ENCODE measurements at places on chromosomes 16 and 17.

DNA sequence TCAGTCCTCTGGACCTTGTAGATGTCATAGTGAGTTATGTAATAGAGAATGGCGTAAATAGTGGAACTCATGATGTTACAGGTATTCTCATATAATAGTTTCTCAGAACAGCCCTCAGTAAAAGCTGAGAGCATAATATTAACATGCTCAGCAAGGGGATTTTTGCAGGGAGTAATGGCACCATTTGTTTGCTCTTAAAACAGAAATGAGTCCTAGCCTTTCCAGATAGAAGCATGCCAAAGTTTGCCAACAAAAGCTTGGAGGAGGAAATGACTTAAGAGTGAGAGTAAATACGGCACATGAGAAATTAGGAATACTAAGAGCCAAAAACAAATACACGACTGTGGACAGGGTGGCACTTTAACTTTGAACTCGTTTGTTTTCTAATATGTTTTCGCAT lies 198.4 kb downstream of the ANKFN1 start:
- no peak for DNase-seq

GRCh38 chr17:82414548-82415281 lies 3.4 kb upstream of the HEXD start:
- DNase-seq, result peak; percentile 33

GRCh38 chr16:49478107-49478506 lies 104.5 kb downstream of the C16orf78 start:
- no peak for DNase-seq

DNA sequence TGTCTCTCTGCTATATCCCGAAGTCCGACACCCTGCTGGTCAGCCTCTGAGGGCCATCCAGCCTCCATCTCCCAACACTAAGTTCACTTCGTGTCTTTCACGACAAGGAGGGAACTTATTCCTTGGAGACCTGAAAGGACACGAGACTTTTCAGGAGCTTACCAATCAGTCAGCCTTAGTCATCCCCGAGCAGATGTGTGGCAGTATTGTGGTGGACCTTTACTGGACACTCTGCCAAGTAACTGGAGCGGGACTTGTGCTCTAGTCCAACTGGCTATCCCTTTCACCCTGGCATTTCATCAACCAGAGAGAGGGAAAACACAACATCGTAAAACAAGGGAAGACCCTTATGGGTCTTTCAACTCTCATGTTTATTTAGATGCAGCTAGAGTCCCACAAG lies 87.1 kb downstream of the EMP2 start:
- DNase-seq, result no peak

- DNase-seq, result no peak
These were observed 5.8 kb downstream of the DCUN1D3 start for GRCh38 chr16:20894388-20894787.

- DNase-seq, result no peak
These were observed 113.9 kb downstream of the UTP18 start for GRCh38 chr17:51374209-51374608.

DNA sequence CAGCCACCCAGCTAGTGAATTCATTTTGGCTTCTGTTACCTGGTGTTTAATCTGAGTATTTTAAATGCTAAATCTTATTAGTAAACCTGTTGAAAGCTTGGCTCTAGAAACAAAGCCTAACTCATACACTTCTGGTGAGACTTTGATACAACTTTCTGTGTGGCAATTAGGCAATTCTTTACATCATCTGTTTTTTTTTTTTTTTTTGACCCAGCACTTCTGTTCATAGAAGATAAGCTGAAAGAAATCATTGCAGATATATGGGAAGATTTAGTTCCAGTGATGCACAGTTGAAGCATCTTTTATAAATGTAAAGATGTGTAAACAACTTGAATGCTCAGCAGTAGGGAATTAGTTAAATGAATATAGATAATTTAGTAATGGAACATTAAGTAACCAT lies 21.7 kb upstream of the ABCC11 start:
- DNase-seq, result no peak

DNA sequence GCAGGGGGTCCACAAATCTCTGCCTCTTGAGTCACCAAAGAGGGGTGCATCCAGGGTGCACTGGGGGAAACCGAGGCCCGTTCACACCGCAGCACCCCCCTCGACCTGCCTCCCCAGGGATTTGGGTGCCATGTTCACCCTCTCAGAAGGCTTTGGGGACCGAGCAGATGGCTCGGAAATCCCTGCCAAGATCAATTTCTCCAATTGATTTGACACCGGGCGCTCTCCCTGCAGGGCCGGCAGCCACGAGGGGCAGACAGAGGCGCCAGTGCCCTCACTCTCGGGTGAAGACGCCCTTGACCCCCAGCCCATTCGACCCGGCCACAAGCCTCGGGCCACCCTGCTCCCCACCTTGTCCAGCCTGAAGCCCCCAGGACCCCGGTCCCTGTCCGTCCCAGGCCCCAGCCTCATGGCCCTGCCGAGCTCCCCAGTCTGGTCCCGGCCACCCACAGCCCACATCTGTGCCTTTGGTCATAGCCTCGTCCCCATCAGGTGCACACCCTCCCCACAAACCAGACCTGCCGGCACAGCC lies 9.3 kb downstream of the SSTR5 start:
- DNase-seq, result no peak

GRCh38 chr16:82772215-82772614 lies 145.4 kb downstream of the CDH13 start:
- DNase-seq, result no peak

DNA sequence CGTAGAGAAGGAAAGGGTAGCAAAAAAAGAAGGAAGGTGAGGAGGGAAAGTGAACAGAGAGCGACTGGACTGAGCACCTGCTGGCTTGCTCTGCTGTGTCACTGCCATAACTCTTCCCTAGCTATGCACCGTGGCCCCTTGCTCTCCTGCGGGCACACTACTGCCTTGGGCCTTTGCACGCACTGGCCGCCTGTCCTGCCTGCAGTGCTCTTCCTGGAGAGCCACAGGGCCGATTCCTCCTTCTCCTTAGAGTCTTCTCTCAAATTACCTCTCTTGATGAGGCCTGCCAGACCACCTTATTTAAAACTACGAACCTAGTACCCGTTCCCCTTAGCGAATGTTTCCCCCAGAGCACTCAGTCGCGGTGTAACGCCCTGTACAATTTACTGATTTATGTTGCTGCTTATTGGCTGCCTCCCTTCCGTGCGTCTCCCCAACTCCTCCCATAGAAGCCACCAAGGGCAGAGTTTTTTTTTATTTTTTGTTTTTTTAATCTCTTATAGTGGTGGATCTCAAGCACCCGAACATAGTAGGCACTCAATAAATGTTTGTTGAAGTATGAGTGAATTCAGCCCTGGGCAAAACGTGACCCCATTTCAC lies 70.3 kb downstream of the RAI1 start:
- peak; percentile 9 for DNase-seq

- DNase-seq, result no peak
These were observed 383.1 kb downstream of the KCNJ2 start for GRCh38 chr17:70552230-70552981.

DNA sequence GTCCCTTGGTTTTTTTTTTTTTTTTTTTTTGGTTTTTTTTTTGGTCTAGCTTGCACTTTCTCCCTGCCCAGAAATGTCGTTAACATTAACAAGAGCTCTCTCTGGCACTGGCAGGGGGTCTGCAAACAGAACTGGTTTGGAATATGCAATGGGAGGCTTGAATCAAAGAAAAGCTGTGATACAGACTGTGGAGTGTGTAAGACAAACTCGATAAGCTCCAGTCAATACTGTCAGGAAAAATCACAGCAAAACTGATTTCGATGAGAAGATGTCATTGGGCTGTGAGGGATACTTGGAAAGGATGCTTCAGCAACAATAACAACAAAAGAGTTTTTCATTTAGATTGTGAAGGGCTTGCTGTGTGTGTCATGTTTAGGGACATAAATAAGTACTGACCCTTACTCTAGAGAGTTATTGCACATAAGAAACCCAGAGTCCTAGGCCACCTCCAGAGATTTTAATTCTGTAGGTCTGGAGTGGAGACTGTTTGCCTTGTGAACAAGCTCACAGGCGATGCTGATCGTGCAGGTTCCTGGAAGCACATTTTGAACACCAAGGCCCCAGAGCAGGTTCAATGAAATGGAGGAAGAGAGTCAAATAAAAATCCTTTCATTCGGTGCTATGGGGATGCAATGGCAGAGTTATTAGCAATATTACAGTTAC lies 470.7 kb upstream of the RBFOX1 start:
- DNase-seq, result no peak

GRCh38 chr17:19645734-19646201 lies 2.8 kb upstream of the ALDH3A2 start:
- DNase-seq, result peak; percentile 14

- no peak for DNase-seq
These were observed 662 bp upstream of the TUBB3 start for GRCh38 chr16:89922477-89922883.

- no peak for DNase-seq
These were observed 468 bp downstream of the FLYWCH2 start for GRCh38 chr16:2883458-2883908.

DNA sequence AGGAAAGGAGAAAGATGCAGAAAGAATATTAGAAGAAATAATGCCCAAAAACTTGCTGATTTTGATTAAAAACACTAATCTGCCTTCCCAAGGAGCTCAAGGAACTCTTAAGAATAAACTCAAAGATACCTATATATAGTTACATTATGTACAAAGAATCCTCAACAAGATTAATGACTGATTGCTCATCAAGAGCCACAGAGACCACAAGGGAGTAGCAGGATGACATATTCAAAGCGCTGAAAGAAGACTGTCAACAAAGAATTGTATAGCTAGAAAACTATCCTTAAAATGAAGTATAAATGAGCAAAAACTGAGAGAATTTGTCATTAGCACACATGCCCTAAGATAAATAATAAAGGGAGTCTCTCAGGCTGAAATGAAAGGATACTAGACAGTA lies 6.2 kb downstream of the LPCAT2 start:
- no peak for DNase-seq

- DNase-seq, result no peak
These were observed at the start of gene KCNJ16 for GRCh38 chr17:70074956-70075355. KCNJ16 (plus strand) TSS chr17:70075225; CDS start chr17:70132088, 56,863 bp downstream.

DNA sequence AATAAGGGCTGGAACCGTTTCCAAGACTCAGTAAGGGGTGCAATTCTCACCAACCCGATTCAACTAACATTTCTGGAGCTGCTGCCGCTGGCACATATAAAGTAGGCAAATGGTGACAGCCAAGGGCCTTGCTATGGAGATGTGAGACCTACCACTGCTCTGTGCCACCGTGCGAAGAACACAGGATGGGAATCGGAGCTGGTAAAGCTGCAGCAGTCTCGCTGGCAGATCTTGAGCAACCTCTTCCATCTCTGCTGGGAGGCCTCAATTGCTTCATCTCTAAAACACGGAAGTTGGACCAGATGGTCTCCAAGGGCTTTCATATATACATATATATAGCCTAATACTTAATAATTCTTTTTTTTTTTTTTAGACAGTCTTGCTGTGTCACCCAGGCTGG lies 128.9 kb upstream of the RCVRN start:
- no peak for DNase-seq

- no peak for DNase-seq
These were observed 51.3 kb downstream of the PIMREG start for GRCh38 chr17:6495450-6496115.

Measured in stimulated activated CD4-positive, alpha-beta T cell treated with anti-CD3 and anti-CD28 coated beads, TNF-alpha, amount 100 ng/mL, for 1 hour (primary cell).